ENCODE measurements at places on chromosomes 13 and 19.

- DNase-seq, result no peak
Measured at GRCh38 chr19:682678-683320, 6.6 kb downstream of the FSTL3 start.

- no peak for DNase-seq
Measured at GRCh38 chr13:20997301-20998161, 63.9 kb downstream of the LATS2 start.

GRCh38 chr13:98827449-98827848, 75.0 kb upstream of the SLC15A1 start:
- DNase-seq, result no peak

GRCh38 chr13:96958286-96958891, 35.9 kb downstream of the OXGR1 start:
- peak; percentile 53 for DNase-seq

DNA sequence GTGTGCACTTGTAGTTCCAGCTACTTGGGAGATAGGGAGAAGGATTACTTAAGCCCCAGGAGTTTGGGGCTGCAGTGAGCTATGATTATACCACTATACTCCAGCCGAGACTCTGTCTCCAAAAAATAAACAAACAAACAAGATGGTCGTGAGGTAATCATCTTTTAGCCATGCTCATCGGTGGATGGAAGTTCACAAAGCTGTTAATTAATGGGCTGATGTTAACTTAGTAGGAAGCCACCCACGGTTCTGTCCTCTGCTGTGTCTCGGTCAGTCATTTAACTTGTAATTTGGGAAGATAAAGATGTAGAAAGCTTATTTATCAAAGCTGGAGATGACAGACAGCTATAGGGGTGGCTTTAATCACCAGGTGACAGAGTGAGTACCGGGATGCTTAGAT, 64.9 kb downstream of the ARHGEF18 start:
- no peak for DNase-seq

All from Ammon's horn (tissue), 1 donor.